ENCODE measurements at places on chromosomes 2 and 18.

- no peak for DNase-seq
Observed at GRCh38 chr2:20939931-20940795, 103.7 kb downstream of the APOB start.

DNA sequence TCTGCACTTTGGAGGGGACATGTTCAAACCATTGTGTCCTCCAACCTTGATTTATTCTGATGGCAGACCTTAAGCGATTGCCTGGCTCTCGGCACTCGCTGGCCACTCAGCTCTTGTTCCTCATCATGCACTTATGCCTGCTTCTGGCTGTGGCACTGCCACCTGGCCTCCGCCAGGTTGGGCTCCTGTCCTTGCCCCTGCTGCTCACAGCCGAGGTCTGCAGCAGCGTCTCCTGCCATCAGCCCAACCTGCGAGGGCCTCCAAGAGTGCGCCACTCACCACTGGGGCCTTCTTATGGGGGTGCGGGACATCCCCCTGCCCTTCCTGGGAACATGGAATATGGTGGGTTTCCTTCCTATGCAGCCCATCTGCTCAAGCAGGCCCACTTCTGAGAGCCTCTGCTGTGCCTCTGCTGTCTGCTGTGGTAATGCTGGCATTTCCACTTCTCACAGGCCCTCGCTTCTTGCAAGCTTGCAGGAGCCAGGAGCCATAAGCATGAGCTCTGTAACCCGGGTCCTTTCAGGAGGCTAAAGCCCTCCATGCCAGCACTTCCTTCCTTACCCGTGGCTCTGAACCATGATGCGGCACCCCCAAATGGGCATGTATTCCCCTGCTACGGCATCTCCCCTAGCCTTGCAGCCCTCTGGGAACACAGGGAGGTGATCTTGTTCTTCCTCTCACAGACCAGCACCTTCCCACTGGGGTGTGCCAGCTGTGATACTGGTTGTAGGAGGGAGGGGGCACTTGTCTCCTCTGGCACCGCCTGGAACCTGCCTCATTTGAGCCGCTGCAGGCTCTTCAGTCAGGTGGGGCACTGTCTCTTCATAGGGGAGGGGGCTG, 58.6 kb upstream of the HS6ST1 start:
- no peak for DNase-seq

DNA sequence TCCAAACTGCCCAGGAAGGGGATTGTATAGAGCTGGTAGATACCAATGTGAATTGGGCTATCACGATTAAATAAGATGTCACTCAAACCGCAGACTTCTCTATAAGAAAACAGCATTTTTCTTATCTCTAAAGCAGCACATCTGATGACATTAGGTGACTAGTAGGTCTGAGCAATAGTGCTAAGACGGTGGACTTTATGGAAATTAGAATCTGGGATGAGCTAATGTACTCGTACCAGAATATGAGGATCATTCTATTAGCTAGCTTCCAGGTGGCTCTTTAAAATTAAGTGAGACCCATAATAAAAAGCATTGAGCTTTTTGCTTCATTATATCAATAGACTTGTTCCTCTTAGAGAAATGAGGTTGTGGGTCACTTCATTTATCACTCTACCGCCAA, 130.0 kb upstream of the MC4R start:
- DNase-seq = no peak

DNA sequence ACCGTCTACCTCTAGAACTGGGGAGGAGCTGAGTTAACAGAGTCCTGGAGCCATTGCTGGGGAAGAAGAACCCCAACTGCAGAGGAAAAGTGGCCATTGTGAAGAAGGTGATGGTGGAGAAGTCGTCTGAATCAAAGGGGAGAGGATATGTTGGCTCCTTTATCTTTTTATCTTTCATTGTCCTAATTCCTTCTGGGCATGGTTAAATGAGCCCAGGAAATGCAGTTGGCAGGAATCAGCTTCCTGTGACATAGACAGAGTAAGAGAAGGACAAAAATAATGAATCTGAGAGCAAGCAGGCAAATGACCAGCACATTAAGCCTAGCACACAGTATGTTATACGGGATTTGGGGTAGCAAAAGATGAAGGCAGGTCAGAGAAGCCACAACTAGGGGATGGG, 16.0 kb upstream of the ACTR3 start:
- no peak for DNase-seq

GRCh38 chr2:222433332-222434173, 9.2 kb downstream of the SGPP2 start:
- no peak for DNase-seq

GRCh38 chr2:23418461-23418911, 33.5 kb downstream of the KLHL29 start:
- DNase-seq = no peak

Data from NCI-H1092 (cell line).